ENCODE measurements at places on chromosomes 3 and 15.

DNA sequence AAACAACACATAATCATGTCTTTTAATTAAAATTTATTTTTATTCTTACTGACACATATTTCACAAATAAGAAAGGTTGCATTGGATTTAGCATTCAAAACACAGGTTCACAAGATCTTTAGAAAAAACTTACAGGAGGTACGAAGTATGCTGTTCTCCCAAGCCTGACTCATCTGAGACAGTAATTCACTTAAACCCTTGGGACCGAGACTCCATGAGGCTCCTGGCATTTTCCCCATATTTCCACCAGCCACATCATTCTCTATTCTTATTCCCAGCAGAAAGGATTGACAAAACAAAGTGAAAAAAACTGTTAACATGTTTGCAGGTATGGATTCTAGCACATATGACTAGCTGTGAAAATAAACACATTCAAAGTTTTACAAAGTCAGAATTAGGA, 52.6 kb downstream of the CNTN3 start:
- no peak for DNase-seq

- no peak for DNase-seq
Observed at GRCh38 chr3:61334783-61335182, 83.5 kb upstream of the FHIT start.

GRCh38 chr15:43974852-43975251, 148.1 kb downstream of the WDR76 start:
- no peak for DNase-seq

DNA sequence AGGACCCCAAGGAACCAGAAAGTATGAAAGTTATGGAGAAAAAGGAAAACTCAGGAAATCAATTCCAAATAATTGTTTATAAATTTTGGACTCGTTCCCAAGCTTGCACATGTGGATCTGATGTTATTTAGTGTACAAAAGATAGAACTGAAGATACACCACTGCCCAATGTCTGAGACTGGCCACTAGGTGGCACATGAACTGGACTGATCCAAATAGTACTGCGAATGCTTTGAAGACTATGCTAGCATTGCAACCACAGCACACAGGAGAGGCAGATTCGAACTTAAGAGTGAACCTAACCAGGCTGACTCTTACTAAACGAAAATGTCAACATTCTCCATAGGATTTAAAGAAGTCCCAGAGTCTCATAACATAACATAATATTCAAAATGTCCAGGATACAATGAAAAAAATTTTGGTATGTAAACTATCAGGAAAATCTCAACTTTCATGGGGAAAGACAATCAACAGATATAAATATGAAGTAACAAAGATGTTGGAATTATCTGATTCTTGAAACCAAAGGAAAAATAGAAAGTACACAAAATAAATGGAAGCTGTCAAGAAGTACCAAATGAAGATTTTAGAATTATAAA, 596.7 kb downstream of the FGF12 start:
- DNase-seq: no peak

- no peak for DNase-seq
Observed at GRCh38 chr3:121736112-121736511, 13.4 kb downstream of the GOLGB1 start.
